ENCODE measurements at places on chromosomes 1 and 21. TPM values are rescaled to one million over a fixed set of nuclear protein-coding genes. Genes with fewer than 3 reads are reported as not detected.

DNA sequence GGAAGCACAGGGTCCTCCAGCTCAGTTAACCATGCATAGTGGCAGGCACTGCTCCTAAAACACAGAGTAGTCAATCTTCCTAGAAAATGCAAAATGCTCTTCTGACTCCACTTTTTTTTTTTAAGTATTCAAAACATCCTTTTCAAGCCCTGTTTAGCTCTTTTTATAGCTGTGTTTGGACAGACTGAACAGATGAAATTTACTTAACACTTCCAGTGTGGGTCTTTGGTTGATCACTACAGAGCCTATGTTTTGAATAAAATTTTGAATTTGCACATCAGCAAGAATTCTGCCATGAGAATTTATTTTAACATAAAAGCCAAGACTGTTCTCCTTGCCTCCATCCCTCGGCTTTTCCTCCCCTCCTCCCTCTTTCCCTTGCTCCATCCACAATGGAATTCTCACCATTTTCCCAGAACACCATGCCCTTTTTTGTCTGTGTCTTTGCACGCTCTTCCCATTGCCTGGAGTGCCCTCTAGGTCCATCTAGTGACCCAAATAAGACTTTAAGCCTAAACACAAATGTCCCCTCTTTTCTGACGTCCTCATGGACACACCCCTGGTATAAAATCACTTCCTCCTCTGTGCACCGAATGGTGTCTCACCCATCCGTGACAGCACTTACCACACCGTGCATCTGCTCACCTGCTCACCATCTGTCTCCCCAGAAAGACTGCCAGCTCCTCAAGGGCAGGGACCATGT is 24.0 kb upstream of the CPT2 start:
- DNase-seq = no peak
- no peak overlapping the region for H3K27ac ChIP-seq
- H3K36me3 ChIP-seq = no peaks in the 10 kb centered on the region

The NUDT17 gene
- total RNA-seq = 3.4 TPM

The FAM72D gene
- 22.2 TPM for total RNA-seq

The FCRL5 gene
- not detected for total RNA-seq

DNA sequence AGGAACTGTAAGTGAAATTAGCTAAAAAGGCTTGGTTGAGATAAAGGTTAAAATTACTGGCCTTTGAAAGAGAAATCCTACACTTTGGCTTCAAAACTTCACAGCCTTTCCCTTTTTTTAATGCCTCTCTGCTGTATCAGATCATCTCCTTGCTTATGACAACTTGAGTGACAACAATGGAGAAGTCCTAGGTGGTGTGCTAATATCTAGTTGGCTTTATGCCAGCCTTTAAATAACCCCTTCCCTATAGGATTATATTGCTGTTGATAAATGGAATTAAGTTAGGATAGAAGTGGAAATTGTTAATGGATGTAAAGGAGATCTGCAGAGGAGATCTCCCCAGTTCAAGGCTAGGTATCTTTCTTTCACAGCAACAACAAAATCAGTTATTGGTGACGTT is 130.2 kb upstream of the ATP1B1 start:
- no peaks in the 10 kb centered on the region for H3K4me1 ChIP-seq
- no peak overlapping the region for H3K4me3 ChIP-seq
- H3K36me3 ChIP-seq = no peaks in the 10 kb centered on the region

DNA sequence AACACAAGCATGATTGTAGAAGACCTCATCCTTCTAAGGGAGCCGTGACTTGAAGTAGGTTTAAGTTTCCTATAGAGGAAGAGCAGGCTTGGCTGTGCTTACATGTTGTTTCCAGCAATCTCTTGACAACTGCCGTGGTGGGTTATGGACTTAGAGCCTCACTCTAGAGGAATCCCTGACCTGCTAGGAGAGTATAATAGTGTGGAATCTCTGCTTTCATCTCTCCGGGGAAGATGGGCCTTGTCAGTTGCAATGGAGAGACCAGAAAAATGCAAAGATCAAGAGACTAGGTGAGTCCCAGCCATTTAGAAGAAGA is 137.6 kb downstream of the MIS18A start:
- H3K36me3 ChIP-seq = no peaks in the 10 kb centered on the region
- H3K4me1 ChIP-seq = no peaks in the 10 kb centered on the region
- DNase-seq = no peak
- no peak overlapping the region for H3K4me3 ChIP-seq
- no peak overlapping the region for H3K27ac ChIP-seq

- no peak for DNase-seq
- H3K36me3 ChIP-seq = peaks cover 49% of the 10 kb centered on the region
- no peaks in the 10 kb centered on the region for H3K27me3 ChIP-seq
These were observed 17.3 kb downstream of the BCAS2 start for GRCh38 chr1:114564141-114564540.

The PLD5 gene
- not detected for total RNA-seq

All from activated CD4-positive, alpha-beta T cell treated with anti-CD3 and anti-CD28 coated beads, Interleukin-2, amount 10 ng/mL, durations not matched to agents 7 days and 5 days (primary cell).